ENCODE measurements at places on chromosomes 2 and 18.

- DNase-seq: peak; percentile 79
Measured at GRCh38 chr2:69149631-69150215, 136.7 kb downstream of the ANTXR1 start.

DNA sequence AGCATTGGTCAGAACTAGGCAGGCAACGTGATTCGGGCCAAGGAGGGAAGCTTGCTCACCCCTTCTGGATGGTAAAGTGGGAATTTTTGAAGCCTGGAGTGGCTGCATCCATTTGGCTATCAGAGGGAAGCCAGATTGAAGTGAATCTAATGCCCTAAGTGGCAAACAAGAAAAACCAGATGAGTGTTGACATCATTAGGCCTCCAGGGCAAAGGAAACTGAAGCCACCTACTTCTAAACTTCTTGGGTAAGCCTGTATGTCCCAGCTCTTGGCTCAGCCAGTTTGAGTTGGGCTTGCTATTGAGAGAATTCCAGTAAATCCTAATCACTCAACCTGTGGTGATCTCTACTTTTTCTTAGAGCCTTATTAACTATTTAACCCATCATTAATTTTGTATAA lies 20.9 kb downstream of the SOX11 start:
- no peak for DNase-seq

- DNase-seq: peak; percentile 37
Measured at GRCh38 chr2:191869781-191870180, 22.9 kb upstream of the CAVIN2 start.

DNA sequence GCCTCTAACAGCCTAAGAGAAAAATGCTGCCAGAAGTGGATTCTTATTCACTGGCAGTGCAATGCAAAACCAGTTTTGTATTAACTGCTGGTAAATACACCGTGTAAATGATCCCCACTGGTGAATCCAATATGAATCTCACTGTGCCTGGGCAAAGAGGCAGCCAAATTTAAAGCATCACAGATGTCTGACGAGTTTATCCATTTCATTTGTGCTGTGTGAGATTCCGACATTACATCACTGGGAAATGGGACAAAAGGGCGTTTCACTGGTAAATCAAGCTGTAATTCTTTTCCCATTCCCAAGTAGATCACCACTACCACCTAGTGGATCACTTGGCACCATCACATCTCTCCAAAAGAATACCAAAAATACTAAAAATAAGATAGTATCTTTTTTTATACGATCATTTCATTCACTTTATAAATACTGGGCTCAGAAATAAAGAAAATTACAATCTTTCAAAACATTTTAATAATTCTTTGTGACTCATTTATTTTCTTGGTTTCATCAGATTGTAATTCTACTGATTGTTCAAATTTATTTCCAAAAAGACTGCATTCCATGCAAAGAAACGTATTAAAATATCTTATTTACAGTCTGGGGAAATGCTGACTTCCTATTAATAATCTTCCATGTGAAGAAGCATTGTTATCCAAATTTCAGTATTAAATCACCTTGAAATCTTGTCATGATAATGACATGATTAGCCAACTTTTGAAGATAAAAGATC lies 125.6 kb downstream of the GRB14 start:
- peak; percentile 58 for DNase-seq

GRCh38 chr2:239629926-239630617 lies 229.3 kb upstream of the HDAC4 start:
- no peak for DNase-seq

DNA sequence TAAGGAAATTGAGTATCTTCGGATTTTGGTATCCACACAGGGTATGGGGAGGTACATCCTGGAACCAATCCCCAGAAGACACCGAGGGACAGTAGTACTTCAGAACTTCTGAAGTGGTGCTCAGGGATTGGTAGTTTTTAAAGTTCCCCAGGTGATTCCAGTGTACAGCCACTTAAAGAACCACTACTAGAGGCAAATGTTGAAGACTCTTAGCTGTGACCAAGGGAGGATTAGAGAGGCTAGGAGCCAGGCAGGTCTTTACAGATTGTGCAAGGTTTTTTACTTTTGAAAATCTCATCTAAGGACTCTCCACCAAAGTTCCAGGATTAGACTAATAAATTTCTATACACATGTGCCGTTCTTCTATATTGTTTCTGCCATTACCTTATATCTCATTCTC lies 52.9 kb upstream of the GLS start:
- no peak for DNase-seq

DNA sequence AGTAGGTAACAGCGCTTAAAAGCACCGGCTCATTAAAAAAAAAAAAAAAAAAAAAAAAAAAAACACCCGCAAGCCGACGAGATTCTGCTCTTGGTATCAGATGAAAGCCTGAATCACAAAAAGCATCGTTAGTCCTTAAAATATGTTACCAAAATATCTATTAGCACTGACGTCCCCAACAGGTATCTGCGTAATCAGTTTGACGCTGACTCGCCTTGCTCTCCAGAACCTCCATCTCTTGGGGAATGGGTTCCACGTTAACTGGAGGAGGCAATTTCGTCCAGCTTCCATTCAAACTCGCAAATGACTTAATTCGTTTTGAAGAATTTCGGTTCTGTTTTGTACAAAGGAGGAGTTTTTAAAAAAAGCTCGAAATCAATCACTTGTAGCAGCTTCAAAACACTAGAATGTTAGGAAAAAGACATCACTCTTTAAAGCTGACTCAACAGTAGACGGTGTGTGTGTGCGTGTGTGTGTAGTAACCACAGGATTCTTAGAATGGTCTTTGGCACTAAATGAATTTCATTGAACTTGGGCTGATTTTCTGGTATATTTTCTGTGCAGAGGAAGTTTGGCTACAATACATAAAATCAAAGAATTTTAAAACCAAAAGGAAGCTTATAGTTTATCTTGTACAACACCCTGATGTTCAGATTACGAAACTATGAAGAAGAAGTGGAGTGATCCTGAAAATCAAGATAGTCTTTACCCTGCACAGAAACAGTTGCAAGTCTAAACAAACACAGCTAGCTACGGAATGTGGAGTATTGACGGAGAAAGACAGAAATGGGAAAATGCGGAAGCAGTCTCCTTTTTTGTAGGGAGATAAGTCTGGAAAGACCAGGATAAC lies 1.1 kb upstream of the PGAP1 start:
- peak; percentile 86 for DNase-seq

DNA sequence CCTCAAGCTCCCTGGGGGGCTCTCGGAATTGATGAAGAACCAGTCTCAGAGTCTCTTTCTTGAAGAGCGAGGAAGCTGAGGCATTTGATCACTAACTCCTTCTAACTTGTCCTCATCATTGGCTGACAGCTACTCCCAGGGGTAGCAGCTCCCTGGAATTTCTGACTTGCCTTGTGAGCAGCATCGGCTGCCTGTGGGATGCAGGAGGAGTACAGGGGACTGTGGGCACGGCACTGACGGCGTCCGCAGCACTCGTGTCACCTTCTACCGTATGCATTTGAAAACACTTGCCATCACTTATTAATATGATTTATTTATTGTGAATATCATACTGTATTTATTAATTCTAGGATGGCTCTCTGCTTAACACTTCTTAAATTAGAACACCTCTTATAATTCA lies 175.0 kb downstream of the MIB1 start:
- DNase-seq: no peak

DNA sequence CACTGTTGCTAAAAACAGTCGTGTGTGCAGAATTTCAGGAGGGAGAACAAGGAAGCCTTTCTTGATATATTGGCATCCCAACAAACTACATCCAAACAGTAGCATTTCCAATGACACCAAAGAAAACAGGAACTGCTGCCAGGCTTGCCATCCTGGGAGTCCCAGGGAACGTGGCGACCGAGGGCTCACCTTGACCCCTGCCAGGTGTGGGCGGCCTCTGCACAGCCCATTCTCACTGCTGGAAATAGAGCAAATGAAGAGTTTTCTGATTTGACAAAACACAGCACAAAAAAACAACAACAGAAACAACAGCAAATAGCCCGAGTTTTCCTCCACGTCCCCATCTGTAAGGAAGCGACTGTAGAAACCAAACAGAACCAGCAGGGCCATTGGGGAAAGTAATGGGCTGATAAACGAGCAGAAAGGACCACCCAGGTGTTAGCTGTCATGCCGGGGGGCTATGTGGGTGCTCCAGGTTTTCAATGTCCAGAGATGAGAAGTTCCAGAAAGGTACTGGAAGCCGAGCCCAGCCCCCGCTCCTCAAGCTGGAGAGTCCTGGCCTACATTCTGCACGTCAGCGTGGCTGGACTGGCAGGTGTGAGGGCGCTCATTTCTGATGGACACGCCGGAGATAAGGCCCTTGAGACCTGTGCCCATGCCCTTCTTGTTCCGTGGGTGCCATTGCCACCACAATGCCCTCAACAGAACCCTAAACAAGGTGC lies 80.8 kb downstream of the TWIST2 start:
- no peak for DNase-seq

- peak; percentile 3 for DNase-seq
Measured at GRCh38 chr2:167342769-167343168, 454.5 kb downstream of the XIRP2 start.

GRCh38 chr2:157848213-157848612 lies 27.9 kb downstream of the ACVR1 start:
- DNase-seq: no peak

DNA sequence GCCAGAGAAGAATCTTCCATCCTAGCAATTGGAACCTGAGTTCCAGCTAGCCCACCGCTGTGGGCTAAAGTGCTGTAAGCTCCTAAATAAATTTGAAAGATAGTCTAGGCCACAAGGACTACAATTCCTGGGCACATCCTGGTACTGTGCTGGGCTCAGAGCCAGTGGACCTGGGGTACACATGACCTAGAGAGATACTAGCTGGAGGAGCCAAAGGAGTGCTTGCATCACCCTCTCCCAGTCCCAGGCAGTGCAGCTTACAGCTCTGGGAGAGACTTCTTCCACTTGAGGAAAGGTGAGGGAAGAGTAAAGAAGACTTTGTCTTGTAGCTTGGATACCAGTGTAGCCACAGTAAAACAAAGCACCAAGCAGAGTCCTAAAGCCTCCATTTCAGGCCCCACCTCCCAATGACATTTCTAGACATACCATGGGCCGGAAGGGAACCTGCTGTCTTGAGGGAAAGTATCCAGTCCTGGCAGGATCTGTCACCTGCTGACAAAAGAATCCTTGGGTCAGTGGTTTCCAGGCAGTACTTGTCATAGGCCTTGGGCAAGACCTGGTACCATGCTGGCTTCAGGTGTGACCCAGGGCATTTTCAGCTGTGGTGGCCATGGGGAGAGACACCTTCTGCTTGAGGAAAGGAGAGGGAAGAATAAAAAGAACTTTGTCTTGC lies 89.5 kb downstream of the TMEM185B start:
- no peak for DNase-seq

DNA sequence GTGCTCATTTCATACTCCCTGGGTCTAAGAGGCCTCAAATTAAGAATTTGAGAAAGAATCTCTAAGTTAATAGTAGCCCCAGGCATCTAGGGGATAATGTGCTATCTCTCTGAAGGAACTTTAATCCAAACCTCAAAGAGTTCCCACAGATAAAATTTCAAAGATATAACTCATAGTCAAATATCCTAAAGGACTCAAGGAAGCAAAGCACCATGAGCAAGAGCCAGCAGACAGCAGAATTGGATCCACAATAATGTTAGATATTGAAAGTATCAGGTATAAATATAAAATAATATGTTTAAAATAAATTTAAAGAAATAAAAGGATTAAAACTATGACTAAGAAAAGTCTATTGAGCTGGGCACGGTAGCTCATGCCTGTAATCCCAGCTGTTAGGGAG lies 31.7 kb upstream of the SIX3 start:
- no peak for DNase-seq

GRCh38 chr2:30869988-30870387 lies 62.7 kb upstream of the CAPN13 start:
- no peak for DNase-seq

DNA sequence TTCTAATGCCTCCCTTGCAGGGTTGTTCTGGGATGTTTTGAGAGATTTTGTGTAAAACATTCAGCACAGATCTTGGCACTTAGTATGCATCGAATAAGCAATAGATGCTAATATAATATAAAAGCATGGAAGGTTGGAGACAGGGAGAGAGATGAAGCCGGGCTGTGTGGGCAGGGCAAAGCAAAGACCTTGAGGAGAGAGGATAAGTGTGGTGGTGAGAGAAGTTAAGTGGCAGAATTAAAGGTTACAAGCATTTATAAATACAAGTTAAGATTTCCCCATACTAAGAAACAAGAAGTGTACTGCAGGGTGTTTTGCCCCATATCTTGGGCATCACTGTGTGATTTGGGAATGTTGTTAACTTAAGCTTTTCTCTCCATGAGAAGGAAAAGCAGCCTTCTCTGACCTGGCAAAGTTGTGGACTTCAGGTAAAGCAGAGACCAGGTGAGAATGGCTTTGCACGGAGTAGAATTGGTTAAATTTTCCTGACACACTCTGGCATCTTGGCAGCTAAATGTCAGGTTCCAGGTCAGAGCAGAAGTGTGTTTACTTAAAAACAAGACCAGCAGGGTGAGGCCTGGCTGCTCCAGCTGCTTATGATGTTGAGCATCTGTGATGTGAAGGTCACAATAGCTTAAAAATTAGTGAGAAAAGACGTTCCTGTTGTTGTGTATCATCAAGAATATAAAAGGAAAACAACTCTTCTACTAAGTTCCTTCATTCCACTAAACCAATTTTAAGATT lies 288.5 kb upstream of the HNMT start:
- no peak for DNase-seq

DNA sequence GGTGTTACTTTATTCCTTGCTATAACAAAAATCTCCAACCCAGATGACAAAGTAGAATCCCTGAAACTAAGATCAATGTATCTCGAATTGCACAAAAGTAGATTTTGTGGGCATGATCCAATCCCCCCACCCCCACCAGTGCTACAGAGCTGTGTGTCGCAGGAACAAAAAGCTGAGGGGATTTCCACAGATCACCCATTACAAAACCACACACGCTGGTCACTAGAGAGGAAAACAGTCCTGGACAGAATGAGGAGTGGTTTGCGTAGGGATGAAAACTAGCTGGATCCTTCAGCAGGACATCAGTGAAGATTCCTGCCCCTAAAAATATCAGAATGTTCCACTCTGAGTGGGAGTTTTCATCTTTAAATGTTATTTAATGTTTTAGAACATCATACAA lies 165.3 kb upstream of the STK17B start:
- no peak for DNase-seq

DNA sequence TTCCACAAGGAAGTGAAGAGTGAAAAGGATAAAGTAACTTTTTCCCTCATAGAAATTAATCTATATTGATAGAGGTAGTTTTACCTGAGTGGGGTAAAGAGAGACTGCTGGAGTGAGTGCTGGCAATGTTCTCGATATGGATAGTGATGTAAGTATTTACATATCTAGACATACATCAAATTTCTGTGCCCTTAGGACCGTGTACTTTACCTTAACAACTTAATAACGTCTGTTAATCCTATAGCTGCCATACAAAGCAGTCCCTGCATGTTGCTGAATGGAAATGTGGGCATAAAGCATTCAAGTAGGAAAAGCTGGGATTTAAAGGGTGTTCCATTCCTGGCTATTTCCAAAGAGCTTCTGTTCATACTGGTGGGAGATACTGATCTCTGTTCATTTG lies 162.4 kb upstream of the NOSTRIN start:
- DNase-seq: no peak

- DNase-seq: peak; percentile 98
Measured at GRCh38 chr18:23225503-23225902, 90.2 kb downstream of the CABLES1 start.

- DNase-seq: no peak
Measured at GRCh38 chr2:120471166-120471565, 125.2 kb downstream of the INHBB start.

Data from fibroblast of upper back skin (primary cell).